PC-9 (cell line): ENCODE measurements at places on chromosomes 2 and 18. TPM values are rescaled to one million over a fixed set of nuclear protein-coding genes. Genes with fewer than 3 reads are reported as not detected.

The MOCOS gene
- total RNA-seq: 22.7 and 30.4 TPM in 2 replicates

The POTEF gene
- total RNA-seq: not detected in 2 replicates

The CACNB4 gene
- 0.73 and 0.98 TPM in 2 replicates for total RNA-seq

The HOXD12 gene
- not detected in 2 replicates for total RNA-seq

- no peak overlapping the region for H3K27ac ChIP-seq
- H3K36me3 ChIP-seq: no peaks in the 10 kb centered on the region
- H3K4me1 ChIP-seq: no peaks in the 10 kb centered on the region
- DNase-seq: no peak
- H3K4me3 ChIP-seq: no peak overlapping the region
Measured at GRCh38 chr2:236584521-236585384, 15.1 kb downstream of the ACKR3 start.

DNA sequence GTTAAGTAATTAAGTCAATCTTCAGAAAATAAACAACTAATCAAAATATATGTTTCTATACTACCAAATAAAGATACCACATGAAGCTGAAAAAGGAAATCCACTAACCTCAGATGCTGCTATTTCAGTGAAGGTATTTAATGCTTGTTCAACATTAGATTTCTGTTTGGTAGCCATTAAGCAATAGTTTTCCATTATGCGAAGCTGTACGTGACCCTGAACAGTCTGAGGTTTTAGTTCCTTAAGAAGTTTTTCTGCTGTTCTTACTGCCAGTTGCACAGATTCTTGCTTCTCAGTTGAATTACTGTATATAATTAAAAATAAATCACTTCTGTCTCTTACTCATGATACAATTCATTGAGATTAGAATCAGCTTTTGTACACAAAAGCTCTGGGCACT lies 65.4 kb downstream of the TTC21B start:
- no peak overlapping the region for H3K4me3 ChIP-seq
- no peak overlapping the region for H3K27ac ChIP-seq
- no peak for DNase-seq

DNA sequence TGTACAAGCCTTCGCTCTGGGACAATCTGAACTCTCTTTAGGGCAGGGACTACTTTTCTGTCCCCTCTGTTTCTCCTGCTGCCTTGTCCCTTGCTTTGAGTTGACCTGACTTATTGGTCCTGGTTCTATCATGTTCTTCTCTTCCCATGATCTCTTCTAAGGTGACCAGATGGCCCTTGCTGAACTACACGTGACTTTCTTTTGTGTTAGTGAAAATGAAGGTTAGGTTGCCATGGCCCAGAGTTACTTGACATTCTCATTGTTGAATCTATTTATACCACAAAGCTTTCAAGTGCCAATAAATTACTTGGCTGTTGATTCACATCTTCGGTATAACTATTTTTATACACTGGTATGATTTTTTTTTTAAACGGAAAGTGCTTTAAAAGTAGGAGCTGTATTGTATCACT lies 24.4 kb downstream of the MRPL33 start:
- no peaks in the 10 kb centered on the region for H3K27me3 ChIP-seq
- no peak overlapping the region for H3K27ac ChIP-seq
- H3K36me3 ChIP-seq: no peaks in the 10 kb centered on the region

DNA sequence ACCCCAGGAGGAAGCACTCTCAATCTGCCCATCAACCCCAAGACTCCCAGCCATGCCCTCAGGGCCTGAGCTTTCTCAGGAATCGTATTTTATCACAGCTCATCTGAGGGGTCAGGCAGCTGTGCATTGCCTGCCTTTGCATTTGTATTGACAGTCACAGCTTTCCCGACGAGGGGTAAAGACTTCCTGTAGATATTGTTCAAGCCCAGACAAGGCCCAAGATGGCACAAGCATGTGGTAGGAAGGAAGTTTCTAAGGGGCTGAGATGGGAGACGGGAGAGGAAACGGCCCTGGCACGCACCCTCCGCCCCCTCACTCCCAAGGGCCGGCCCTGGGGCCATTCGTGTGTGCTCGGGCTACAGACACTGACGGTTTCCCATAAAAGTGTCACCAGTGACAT lies 34.2 kb upstream of the PRLH start:
- no peak overlapping the region for H3K4me3 ChIP-seq
- no peaks in the 10 kb centered on the region for H3K4me1 ChIP-seq
- H3K27me3 ChIP-seq: no peaks in the 10 kb centered on the region
- DNase-seq: no peak
- H3K27ac ChIP-seq: no peak overlapping the region
- H3K36me3 ChIP-seq: peaks cover 68% of the 10 kb centered on the region

GRCh38 chr2:237886685-237887481 lies 27.5 kb downstream of the RAMP1 start:
- no peak overlapping the region for H3K4me3 ChIP-seq
- no peaks in the 10 kb centered on the region for H3K36me3 ChIP-seq
- no peak overlapping the region for H3K27ac ChIP-seq
- H3K27me3 ChIP-seq: no peaks in the 10 kb centered on the region

GRCh38 chr18:7817575-7818230 lies 250.6 kb downstream of the PTPRM start:
- no peaks in the 10 kb centered on the region for H3K36me3 ChIP-seq
- DNase-seq: no peak
- H3K4me1 ChIP-seq: peaks cover 4% of the 10 kb centered on the region
- no peaks in the 10 kb centered on the region for H3K27me3 ChIP-seq
- H3K27ac ChIP-seq: no peak overlapping the region

DNA sequence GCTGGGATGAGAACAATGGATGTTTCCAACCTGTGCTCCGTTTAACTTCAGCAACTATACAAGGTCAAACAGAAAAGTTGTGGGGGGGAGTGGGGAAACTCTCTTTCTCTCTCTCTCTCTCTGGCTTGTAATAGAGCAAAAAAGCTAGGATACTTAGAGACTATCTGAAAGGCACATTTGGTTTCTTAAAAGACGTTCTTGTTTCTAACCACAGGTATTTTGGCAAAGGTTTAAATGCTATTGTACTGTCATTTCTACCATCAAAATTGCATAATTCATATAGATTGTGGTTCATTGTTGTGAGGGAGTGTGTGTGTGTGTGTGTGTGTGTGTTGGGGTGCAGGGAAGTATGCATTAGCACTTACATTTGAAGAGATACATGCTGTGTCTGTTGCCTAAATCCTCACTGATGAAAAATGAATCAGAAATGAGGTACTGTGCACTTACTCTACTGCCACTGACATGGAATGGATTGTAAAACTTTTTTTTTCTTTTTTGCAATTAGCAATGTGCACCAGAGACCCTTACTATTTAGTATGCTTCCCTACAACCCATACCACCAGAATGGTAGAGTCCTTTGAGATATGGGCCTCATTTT lies 841.0 kb upstream of the PIK3C3 start:
- H3K36me3 ChIP-seq: no peaks in the 10 kb centered on the region
- no peak overlapping the region for H3K27ac ChIP-seq

GRCh38 chr2:714005-714741 lies 37.0 kb upstream of the TMEM18 start:
- no peak overlapping the region for H3K4me3 ChIP-seq
- no peaks in the 10 kb centered on the region for H3K36me3 ChIP-seq
- no peaks in the 10 kb centered on the region for H3K4me1 ChIP-seq
- peaks cover 99% of the 10 kb centered on the region for H3K27me3 ChIP-seq

DNA sequence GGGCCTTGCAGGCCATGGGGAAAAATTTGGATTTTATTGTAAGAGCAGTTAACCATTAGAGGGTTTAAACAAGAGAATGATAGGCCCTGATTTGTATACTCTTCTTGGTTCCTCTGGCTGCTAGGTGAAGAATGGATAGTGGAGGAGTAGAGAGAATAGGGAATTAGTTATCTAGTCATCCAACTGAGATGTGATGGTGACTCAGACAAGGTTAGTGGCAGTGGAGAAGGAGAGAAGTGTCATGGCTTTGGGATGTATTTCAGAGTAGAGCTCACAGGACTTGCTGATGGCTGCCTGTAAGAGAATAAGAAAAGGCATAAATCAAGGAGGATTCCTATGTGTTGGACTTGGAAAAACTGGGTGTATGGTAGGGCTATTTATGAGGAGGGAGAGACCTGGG lies 169.4 kb downstream of the PLCL1 start:
- no peaks in the 10 kb centered on the region for H3K27me3 ChIP-seq
- no peak overlapping the region for H3K27ac ChIP-seq
- DNase-seq: no peak
- no peaks in the 10 kb centered on the region for H3K4me1 ChIP-seq
- no peaks in the 10 kb centered on the region for H3K36me3 ChIP-seq
- H3K4me3 ChIP-seq: no peak overlapping the region

GRCh38 chr2:54644236-54644635 lies 79.2 kb upstream of the EML6 start:
- no peaks in the 10 kb centered on the region for H3K4me1 ChIP-seq
- DNase-seq: no peak
- H3K36me3 ChIP-seq: peaks cover 56% of the 10 kb centered on the region

- no peak overlapping the region for H3K27ac ChIP-seq
- H3K27me3 ChIP-seq: no peaks in the 10 kb centered on the region
- no peak overlapping the region for H3K4me3 ChIP-seq
- no peak for DNase-seq
- no peaks in the 10 kb centered on the region for H3K36me3 ChIP-seq
Measured at GRCh38 chr2:38129481-38129880, 53.5 kb upstream of the CYP1B1 start.
